ENCODE measurements at places on chromosomes 16 and 17. TPM values are rescaled to one million over a fixed set of nuclear protein-coding genes. Genes with fewer than 3 reads are reported as not detected.

GRCh38 chr17:34300652-34301370 lies 15.3 kb downstream of the CCL11 start:
- H3K27ac ChIP-seq, result no peak overlapping the region
- H3K27me3 ChIP-seq, result no peaks in the 10 kb centered on the region
- H3K4me3 ChIP-seq, result no peak overlapping the region
- no peaks in the 10 kb centered on the region for H3K4me1 ChIP-seq
- no peaks in the 10 kb centered on the region for H3K36me3 ChIP-seq

DNA sequence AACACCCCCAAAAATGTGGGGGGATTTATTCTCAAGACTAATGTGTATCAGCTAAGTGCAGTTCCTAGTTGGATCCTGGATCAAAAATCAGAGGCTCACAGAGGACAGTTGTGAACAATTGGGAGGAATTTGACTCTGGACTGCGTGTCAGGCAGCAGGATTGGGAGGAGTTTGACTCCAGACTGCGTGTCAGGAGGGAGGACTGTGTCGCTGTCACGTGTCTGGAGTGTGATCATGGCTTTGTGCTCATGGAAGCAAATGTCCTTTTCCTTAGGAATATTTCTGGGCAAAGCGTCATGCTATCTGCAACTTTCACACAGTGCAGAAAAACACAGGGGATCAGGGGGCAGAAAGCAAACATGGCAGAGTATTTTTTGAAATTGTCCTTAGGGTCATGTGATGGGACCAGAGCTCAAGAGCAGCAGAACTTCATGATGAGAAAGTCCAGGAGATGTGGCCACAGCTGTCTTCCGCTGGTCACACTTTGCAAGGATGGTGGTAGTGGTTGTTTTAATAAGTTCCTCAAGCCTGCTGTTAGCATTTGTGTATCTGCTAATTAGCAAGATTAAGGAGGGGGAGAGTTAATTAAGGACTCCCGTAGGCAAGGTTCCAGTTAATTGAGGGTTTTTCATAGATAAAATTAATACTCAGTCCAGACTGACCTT lies 122.0 kb upstream of the CHMP6 start:
- DNase-seq, result no peak
- peaks cover 6% of the 10 kb centered on the region for H3K4me1 ChIP-seq
- H3K27ac ChIP-seq, result no peak overlapping the region
- no peak overlapping the region for H3K4me3 ChIP-seq
- no peaks in the 10 kb centered on the region for H3K27me3 ChIP-seq
- peaks cover 5% of the 10 kb centered on the region for H3K36me3 ChIP-seq

KRT14 gene
- not detected for total RNA-seq

- no peak overlapping the region for H3K4me3 ChIP-seq
- no peaks in the 10 kb centered on the region for H3K36me3 ChIP-seq
- H3K27me3 ChIP-seq, result no peaks in the 10 kb centered on the region
- no peak overlapping the region for H3K27ac ChIP-seq
Observed at GRCh38 chr17:13212860-13213259, 195.0 kb upstream of the ELAC2 start.

- H3K27me3 ChIP-seq, result no peaks in the 10 kb centered on the region
- H3K4me1 ChIP-seq, result no peaks in the 10 kb centered on the region
- DNase-seq, result no peak
Observed at GRCh38 chr16:1050516-1050915, 22.0 kb upstream of the SSTR5 start.

- H3K36me3 ChIP-seq, result no peaks in the 10 kb centered on the region
- DNase-seq, result no peak
- no peak overlapping the region for H3K27ac ChIP-seq
- no peak overlapping the region for H3K4me3 ChIP-seq
- H3K4me1 ChIP-seq, result no peaks in the 10 kb centered on the region
Observed at GRCh38 chr17:3739422-3740124, 15.9 kb downstream of the HASPIN start.

SGCA gene
- 0.24 TPM for total RNA-seq

- peaks cover 23% of the 10 kb centered on the region for H3K27me3 ChIP-seq
- peak overlapping the region; percentile 2 for H3K4me3 ChIP-seq
- H3K4me1 ChIP-seq, result peaks cover 10% of the 10 kb centered on the region
- H3K27ac ChIP-seq, result no peak overlapping the region
- H3K36me3 ChIP-seq, result peaks cover 46% of the 10 kb centered on the region
- no peak for DNase-seq
Observed at GRCh38 chr17:4974115-4974670, 6.6 kb upstream of the SPAG7 start.

KRTAP3-2 gene
- total RNA-seq, result not detected

DNA sequence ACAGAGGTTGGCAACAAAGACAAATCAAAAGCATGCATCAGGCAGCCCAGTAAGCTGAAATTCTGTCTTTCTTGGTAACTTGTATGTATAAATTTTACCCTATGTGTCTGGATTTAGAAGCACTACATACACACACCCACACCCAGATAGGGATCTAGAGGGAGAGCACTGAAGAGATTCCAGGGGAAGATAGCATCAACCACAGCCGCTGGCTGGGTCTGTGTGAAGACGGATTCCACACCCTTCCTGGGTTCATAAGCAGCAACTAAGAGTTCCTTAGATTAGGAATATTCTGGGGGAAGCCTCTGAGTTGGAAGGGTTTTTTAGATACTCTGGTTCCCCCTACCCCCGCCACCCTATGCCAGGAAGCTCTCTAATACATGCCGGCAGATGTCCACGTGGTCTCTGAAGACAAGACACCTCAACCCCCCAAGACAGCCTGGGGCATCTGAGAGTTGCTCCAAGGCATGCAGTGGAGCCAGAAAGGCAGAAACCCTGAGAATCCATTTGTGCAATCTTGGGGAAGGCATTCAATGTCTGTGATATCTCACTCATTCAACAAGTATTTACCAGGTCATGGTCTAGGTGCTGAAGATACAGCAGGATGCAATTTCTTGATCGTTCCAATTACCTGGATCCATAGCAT lies 86.4 kb downstream of the NOG start:
- H3K4me3 ChIP-seq, result no peak overlapping the region
- no peaks in the 10 kb centered on the region for H3K36me3 ChIP-seq
- H3K27ac ChIP-seq, result no peak overlapping the region
- DNase-seq, result no peak
- H3K4me1 ChIP-seq, result no peaks in the 10 kb centered on the region

- no peak overlapping the region for H3K27ac ChIP-seq
- no peaks in the 10 kb centered on the region for H3K27me3 ChIP-seq
Observed at GRCh38 chr17:14590459-14591250, 289.8 kb downstream of the HS3ST3B1 start.

OR3A3 gene
- not detected for total RNA-seq

- no peak overlapping the region for H3K27ac ChIP-seq
- H3K4me3 ChIP-seq, result no peak overlapping the region
- no peaks in the 10 kb centered on the region for H3K27me3 ChIP-seq
- no peak for DNase-seq
- H3K4me1 ChIP-seq, result no peaks in the 10 kb centered on the region
- no peaks in the 10 kb centered on the region for H3K36me3 ChIP-seq
Observed at GRCh38 chr16:1486551-1487390, 2.0 kb downstream of the PTX4 start.

PRR14 gene
- total RNA-seq, result 13.6 TPM

GRCh38 chr17:61279476-61280145 lies 120.0 kb upstream of the TBX2 start:
- no peak overlapping the region for H3K4me3 ChIP-seq
- H3K4me1 ChIP-seq, result no peaks in the 10 kb centered on the region
- no peak for DNase-seq

DNA sequence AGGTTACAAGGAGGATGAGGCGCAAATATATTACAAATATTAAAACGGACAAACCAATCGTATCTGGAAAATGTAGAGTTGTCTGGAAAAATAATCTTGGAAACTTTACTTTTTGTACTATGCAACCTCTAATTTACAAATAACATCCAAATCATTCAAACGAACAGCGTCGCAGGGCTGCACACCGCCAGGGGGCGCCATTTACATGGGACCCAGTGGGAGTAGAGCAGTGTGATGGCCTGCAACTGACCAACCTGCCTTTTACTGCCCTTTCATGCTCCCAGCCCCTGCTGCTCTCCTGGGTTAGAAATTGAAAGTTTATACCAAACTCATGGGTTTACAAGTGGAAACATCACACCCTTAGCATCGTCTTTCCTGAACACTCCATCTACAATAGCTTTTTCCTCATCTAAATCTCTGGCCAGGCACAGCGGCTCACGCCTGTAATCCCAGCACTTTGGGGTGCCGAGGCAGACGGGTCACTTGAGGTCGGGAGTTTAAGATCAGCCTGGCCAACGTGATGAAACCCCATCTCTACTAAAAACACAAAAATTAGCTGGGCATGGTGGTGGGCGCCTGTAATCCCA lies 10.0 kb downstream of the PITPNC1 start:
- DNase-seq, result peak; percentile 75
- H3K27me3 ChIP-seq, result no peaks in the 10 kb centered on the region
- peaks cover 11% of the 10 kb centered on the region for H3K36me3 ChIP-seq
- H3K27ac ChIP-seq, result no peak overlapping the region
- H3K4me1 ChIP-seq, result no peaks in the 10 kb centered on the region

NPIPB2 gene
- total RNA-seq, result 12.5 TPM

ZNF500 gene
- total RNA-seq, result 18.3 TPM

GRCh38 chr16:11135464-11135973 lies 120.5 kb downstream of the SOCS1 start:
- H3K36me3 ChIP-seq, result no peaks in the 10 kb centered on the region
- no peak for DNase-seq

DNA sequence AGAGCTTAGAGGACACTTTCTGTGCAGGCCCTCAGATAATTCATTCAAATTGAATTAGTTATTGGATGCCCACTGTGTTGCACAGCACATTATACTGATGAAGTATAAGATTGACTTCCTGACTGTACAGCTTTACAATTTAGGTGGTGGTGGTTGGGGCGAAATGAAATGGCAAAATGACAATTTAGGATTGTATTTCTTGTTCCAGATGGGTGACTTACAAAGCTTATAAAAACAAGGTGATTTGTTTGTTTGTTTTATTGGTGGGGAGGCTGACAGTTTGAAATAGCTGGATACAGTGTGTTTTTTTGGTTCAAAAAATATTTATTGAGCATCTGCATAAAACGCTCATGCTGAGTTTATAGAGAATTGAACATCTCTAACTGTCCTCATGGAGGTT lies 1.6 kb downstream of the MAP2K4 start:
- H3K36me3 ChIP-seq, result no peaks in the 10 kb centered on the region
- no peaks in the 10 kb centered on the region for H3K4me1 ChIP-seq
- H3K4me3 ChIP-seq, result peak overlapping the region; percentile 64
- H3K27ac ChIP-seq, result no peak overlapping the region
- H3K27me3 ChIP-seq, result no peaks in the 10 kb centered on the region
- DNase-seq, result no peak

ADCY7 gene
- 2.6 TPM for total RNA-seq

- no peak overlapping the region for H3K27ac ChIP-seq
- no peak overlapping the region for H3K4me3 ChIP-seq
- no peaks in the 10 kb centered on the region for H3K27me3 ChIP-seq
- H3K4me1 ChIP-seq, result peaks cover 14% of the 10 kb centered on the region
Observed at GRCh38 chr17:66764506-66764905, 70.4 kb upstream of the CACNG5 start.

- no peaks in the 10 kb centered on the region for H3K4me1 ChIP-seq
- no peaks in the 10 kb centered on the region for H3K27me3 ChIP-seq
- no peak overlapping the region for H3K27ac ChIP-seq
- H3K36me3 ChIP-seq, result no peaks in the 10 kb centered on the region
Observed at GRCh38 chr16:78127130-78127529, 27.7 kb downstream of the WWOX start.

GRCh38 chr17:78958641-78959127 lies 21.0 kb downstream of the LGALS3BP start:
- no peaks in the 10 kb centered on the region for H3K4me1 ChIP-seq
- H3K27me3 ChIP-seq, result no peaks in the 10 kb centered on the region
- DNase-seq, result peak; percentile 26
- no peak overlapping the region for H3K27ac ChIP-seq
- no peaks in the 10 kb centered on the region for H3K36me3 ChIP-seq
- no peak overlapping the region for H3K4me3 ChIP-seq

- H3K4me1 ChIP-seq, result peaks cover 7% of the 10 kb centered on the region
- H3K36me3 ChIP-seq, result no peaks in the 10 kb centered on the region
- no peak overlapping the region for H3K27ac ChIP-seq
- DNase-seq, result peak; percentile 24
Observed at GRCh38 chr17:6526362-6527152, 29.8 kb downstream of the PITPNM3 start.

DNA sequence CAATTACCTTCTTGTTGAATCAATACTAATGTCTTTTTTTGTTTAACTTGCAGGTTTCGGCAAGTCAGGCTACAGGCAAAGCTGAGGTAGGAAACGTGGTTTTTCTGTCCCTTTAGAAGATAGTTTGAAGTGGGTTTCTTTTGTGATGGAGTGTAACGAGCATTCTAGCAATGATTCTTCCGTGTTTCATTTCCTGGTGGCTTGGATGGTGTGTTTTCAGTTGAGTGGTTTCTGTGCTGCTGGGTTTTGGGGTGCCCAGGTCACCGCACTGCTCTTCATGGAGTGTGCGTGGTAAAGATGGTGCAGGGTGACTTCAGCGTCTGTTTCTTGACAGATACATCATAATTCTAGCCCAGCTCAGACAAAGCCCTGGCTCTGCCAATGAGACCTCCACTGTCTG lies 769.7 kb upstream of the EEF2KMT start:
- H3K27ac ChIP-seq, result no peak overlapping the region
- no peaks in the 10 kb centered on the region for H3K27me3 ChIP-seq
- peaks cover 2% of the 10 kb centered on the region for H3K36me3 ChIP-seq

FBF1 gene
- total RNA-seq, result 9.7 TPM

GRCh38 chr16:87854907-87855683 lies 14.2 kb downstream of the SLC7A5 start:
- no peak overlapping the region for H3K27ac ChIP-seq
- no peaks in the 10 kb centered on the region for H3K27me3 ChIP-seq
- H3K4me1 ChIP-seq, result no peaks in the 10 kb centered on the region
- H3K36me3 ChIP-seq, result peaks cover 63% of the 10 kb centered on the region
- no peak for DNase-seq

GRCh38 chr16:84016477-84016876 lies 26.1 kb downstream of the SLC38A8 start:
- no peak overlapping the region for H3K4me3 ChIP-seq
- no peaks in the 10 kb centered on the region for H3K27me3 ChIP-seq
- DNase-seq, result no peak
- H3K4me1 ChIP-seq, result no peaks in the 10 kb centered on the region
- peaks cover 2% of the 10 kb centered on the region for H3K36me3 ChIP-seq

GINS3 gene
- total RNA-seq, result 17.2 TPM

- H3K4me3 ChIP-seq, result no peak overlapping the region
- H3K27me3 ChIP-seq, result no peaks in the 10 kb centered on the region
Observed at GRCh38 chr16:78799429-78799828, 700.0 kb downstream of the WWOX start.

PDE6G gene
- 5.7 TPM for total RNA-seq
